ENCODE measurements at places on chromosomes 11 and 22. TPM values are rescaled to one million over a fixed set of nuclear protein-coding genes. Genes with fewer than 3 reads are reported as not detected.

ZNF214 gene
- not detected for total RNA-seq

- no peak overlapping the region for H3K27ac ChIP-seq
- no peaks in the 10 kb centered on the region for H3K4me1 ChIP-seq
- no peaks in the 10 kb centered on the region for H3K36me3 ChIP-seq
- H3K4me3 ChIP-seq = no peak overlapping the region
- H3K27me3 ChIP-seq = no peaks in the 10 kb centered on the region
Observed at GRCh38 chr11:91163619-91164451, 941.0 kb upstream of the CHORDC1 start.

RBMXL2 gene
- total RNA-seq = not detected

DNA sequence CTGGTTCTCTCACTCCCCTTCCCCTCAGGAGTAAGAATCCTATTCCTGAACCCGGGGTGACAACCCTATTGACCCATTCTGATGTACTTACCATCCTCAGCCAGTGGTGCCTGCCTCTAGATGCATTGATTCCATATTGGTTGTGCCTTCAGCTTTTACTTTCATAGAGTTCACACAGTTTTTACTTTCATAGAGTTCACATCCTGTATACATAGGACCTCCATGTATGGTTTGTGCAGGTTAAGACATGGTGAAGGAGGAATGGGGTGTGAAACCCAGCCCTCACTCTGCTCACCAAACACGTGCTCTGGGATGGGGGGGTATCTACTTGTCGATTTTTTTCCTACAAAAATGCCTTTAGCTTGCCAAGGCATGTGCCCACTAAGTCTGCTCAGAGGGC is 105.6 kb upstream of the TBCEL start:
- no peak for DNase-seq
- no peak overlapping the region for H3K27ac ChIP-seq
- H3K27me3 ChIP-seq = peaks cover 6% of the 10 kb centered on the region
- H3K36me3 ChIP-seq = no peaks in the 10 kb centered on the region

DNA sequence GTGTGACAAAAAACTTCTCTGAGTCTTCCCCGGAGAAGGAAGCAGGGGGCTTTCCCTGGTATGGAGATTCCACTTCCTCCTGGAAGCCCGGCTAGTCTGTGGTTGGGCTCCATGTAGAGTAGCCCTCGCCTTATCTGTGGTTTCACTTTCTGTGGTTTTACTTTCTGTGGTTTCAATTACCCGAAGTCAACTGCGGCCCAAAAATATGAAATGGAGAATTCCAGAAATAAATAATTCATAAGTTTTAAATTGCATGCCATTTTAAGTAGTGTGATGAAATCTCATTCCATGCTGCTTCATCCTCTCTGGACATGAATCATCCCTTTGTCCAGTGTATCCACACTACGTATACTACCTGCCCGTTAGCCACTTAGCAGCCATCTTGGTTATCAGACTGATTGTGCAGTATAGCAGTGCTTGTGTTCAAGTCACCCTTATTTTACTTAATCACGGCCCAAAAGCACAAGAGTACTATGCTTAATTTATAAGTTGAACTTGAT is 275.0 kb upstream of the SESN3 start:
- H3K27me3 ChIP-seq = peaks cover 19% of the 10 kb centered on the region
- H3K36me3 ChIP-seq = no peaks in the 10 kb centered on the region
- DNase-seq = no peak
- H3K4me1 ChIP-seq = peaks cover 5% of the 10 kb centered on the region

FAR1 gene
- total RNA-seq = 49.4 TPM

MMP8 gene
- not detected for total RNA-seq

DNA sequence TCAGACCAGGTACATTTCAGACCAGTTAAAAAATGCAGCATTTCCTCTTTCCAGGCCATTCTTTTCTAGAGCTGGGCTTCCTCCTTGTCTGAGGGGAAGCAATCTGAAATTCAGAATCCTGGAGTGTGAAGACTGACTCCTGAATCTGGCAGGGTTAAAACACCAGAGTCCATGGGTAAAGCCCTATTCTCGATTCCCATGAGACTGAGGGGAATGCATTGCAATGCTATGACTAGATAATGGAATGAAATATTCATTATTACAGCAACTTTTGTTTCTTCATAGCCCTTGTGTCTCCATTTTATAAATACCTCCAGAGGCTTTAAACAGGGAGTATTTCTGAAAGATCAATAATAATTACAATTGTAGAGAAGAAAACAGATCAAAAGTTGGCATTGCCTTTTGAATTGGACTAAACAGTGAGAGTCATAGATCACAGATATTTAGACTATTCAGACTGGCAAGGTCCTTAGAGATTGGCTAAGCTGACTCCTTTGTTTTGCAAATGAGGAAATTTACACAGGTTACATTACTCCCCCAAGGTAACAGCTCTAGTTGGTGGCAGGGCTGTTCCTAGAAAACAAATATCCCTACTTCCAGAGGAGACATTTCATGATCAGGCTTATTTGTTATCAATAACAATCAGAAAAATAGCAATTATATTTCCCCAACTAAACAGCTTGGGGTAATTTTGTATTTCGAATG is 632.6 kb upstream of the KIRREL3 start:
- no peak overlapping the region for H3K4me3 ChIP-seq
- H3K4me1 ChIP-seq = no peaks in the 10 kb centered on the region

RTN4RL2 gene
- 0.97 TPM for total RNA-seq

- no peaks in the 10 kb centered on the region for H3K36me3 ChIP-seq
- H3K4me3 ChIP-seq = no peak overlapping the region
- no peak overlapping the region for H3K27ac ChIP-seq
- peaks cover 28% of the 10 kb centered on the region for H3K4me1 ChIP-seq
- no peaks in the 10 kb centered on the region for H3K27me3 ChIP-seq
Observed at GRCh38 chr11:77400271-77400670, 73.6 kb downstream of the PAK1 start.

- H3K27me3 ChIP-seq = no peaks in the 10 kb centered on the region
- no peak for DNase-seq
- no peak overlapping the region for H3K27ac ChIP-seq
- H3K4me1 ChIP-seq = no peaks in the 10 kb centered on the region
- no peaks in the 10 kb centered on the region for H3K36me3 ChIP-seq
Observed at GRCh38 chr11:99973993-99974392, 713.1 kb upstream of the ARHGAP42 start.

MFNG gene
- 94.0 TPM for total RNA-seq

DNA sequence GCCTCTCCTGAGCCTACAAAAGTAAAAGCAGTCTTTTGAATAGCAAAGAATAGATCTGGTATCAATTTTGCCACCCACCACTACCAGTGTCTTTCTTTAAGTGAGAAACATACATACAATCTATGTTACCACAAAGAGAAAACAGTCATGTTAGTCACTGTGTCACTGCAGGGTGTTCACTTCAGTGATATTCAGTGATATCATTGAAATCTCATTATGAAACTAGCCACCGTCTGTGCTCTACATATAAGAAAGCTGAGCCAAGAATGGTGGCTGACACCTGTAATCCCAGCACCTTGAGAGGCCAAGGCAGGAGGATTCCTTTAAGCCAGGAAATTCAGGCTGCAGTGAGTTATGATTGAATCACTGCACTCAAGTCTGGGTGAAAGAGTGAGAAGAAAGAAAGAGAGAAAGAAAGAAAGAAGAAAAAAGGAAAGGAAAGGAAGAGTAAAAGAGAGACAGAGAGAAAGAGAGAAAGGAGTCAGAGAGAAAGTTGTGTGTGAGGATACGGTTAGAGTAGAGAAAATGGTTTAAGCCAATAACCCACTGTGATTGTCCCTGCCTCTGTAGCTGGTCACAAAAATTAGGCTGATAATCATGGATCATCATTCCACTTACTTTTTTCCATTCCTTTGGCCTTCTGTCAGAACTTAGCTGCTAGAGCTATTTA is 847.1 kb downstream of the FAM181B start:
- H3K4me3 ChIP-seq = peak overlapping the region; percentile 7
- H3K4me1 ChIP-seq = peaks cover 14% of the 10 kb centered on the region
- no peak for DNase-seq
- no peaks in the 10 kb centered on the region for H3K27me3 ChIP-seq
- peaks cover 6% of the 10 kb centered on the region for H3K36me3 ChIP-seq

GRCh38 chr11:78048561-78048960 is 15.1 kb upstream of the THRSP start:
- peaks cover 15% of the 10 kb centered on the region for H3K4me1 ChIP-seq
- H3K27me3 ChIP-seq = no peaks in the 10 kb centered on the region
- no peak overlapping the region for H3K4me3 ChIP-seq
- H3K27ac ChIP-seq = no peak overlapping the region
- no peaks in the 10 kb centered on the region for H3K36me3 ChIP-seq

- H3K27ac ChIP-seq = no peak overlapping the region
- H3K4me3 ChIP-seq = no peak overlapping the region
- no peaks in the 10 kb centered on the region for H3K4me1 ChIP-seq
- H3K36me3 ChIP-seq = no peaks in the 10 kb centered on the region
- DNase-seq = no peak
Observed at GRCh38 chr11:93389737-93390136, 59.2 kb downstream of the DEUP1 start.

ZBTB16 gene
- total RNA-seq = 4.0 TPM

DNA sequence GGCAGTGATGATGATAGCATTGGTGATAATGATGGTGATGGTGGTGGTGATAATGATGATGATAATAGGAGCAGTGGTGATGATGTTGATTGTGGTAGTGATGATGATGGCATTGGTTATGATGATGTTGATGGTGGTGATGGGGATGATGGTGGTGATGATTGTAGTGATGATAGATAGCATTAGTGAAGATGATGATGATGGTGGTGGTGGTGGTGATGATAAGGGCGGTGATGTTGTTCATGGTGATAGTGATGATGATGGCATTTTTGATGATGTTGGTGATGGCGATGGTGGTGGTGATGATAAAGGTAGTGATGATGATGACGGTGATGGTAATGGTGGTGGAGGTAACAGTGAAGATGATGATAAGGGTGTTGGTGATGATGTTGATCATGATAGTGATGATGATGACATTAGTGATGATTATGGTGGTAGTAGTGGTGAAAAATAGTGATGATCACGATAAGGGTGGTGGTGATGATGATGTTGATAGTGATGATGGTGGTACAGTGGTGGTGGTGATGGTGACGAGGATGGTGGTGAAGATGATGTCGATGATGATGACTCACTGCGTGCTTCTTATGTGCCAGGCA is 93.0 kb downstream of the MPPED1 start:
- no peak overlapping the region for H3K4me3 ChIP-seq
- H3K4me1 ChIP-seq = no peaks in the 10 kb centered on the region
- DNase-seq = no peak
- no peaks in the 10 kb centered on the region for H3K27me3 ChIP-seq
- no peaks in the 10 kb centered on the region for H3K36me3 ChIP-seq

GRCh38 chr11:4496557-4497248 is 14.3 kb downstream of the OR52K1 start:
- DNase-seq = no peak
- H3K4me1 ChIP-seq = peaks cover 16% of the 10 kb centered on the region
- H3K36me3 ChIP-seq = no peaks in the 10 kb centered on the region
- no peak overlapping the region for H3K4me3 ChIP-seq

DNA sequence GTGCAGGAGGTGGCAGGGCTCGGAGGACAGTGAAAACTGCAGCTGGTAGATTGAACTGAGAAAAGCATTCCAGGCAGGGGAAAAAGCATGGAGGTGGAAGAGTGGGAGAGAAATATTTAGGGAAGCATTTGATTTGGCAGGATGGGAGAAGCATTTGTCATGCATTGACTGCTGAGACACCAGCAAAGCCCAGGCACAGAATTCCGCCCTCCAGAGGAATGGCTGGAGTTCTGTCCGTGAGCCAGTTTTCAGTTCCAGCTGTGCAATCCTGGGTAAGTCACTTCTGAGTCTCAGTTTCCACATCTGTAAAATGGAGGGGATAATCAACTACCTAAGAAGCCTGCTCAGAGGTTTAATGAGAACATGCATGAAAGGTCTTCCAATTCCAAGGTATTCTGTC is 4.3 kb upstream of the TSKU start:
- DNase-seq = no peak
- H3K27me3 ChIP-seq = peaks cover 46% of the 10 kb centered on the region
- peaks cover 19% of the 10 kb centered on the region for H3K36me3 ChIP-seq
- H3K27ac ChIP-seq = no peak overlapping the region
- peaks cover 9% of the 10 kb centered on the region for H3K4me1 ChIP-seq
- H3K4me3 ChIP-seq = no peak overlapping the region

DNA sequence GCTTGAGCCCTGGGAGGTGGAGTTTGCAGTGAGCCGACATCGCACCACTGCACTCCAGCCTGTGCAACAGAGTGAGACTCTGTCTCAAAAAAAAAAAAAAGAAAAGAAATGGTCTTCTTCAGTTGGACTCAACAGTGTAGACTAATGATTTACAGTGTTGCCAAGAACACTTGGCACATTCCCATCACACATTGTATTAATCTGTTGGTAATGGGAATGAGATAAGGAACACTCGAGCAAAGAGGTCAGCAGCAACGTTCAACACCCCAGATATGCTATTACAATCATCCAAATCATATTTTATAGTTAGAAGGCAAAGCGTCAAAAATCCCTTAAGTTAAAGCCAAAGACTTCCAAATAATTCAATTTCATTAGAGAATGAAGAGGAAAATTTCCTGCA is 14.5 kb downstream of the CDON start:
- H3K27me3 ChIP-seq = no peaks in the 10 kb centered on the region
- H3K27ac ChIP-seq = no peak overlapping the region
- H3K36me3 ChIP-seq = peaks cover 1% of the 10 kb centered on the region
- DNase-seq = no peak
- no peak overlapping the region for H3K4me3 ChIP-seq

- H3K4me1 ChIP-seq = peaks cover 24% of the 10 kb centered on the region
- H3K27me3 ChIP-seq = no peaks in the 10 kb centered on the region
- DNase-seq = peak; percentile 20
Observed at GRCh38 chr11:77705195-77705875, 67.7 kb upstream of the CLNS1A start.

- no peaks in the 10 kb centered on the region for H3K4me1 ChIP-seq
- DNase-seq = no peak
- H3K27me3 ChIP-seq = peaks cover 26% of the 10 kb centered on the region
Observed at GRCh38 chr11:10331548-10332289, 26.8 kb downstream of the ADM start.

DNA sequence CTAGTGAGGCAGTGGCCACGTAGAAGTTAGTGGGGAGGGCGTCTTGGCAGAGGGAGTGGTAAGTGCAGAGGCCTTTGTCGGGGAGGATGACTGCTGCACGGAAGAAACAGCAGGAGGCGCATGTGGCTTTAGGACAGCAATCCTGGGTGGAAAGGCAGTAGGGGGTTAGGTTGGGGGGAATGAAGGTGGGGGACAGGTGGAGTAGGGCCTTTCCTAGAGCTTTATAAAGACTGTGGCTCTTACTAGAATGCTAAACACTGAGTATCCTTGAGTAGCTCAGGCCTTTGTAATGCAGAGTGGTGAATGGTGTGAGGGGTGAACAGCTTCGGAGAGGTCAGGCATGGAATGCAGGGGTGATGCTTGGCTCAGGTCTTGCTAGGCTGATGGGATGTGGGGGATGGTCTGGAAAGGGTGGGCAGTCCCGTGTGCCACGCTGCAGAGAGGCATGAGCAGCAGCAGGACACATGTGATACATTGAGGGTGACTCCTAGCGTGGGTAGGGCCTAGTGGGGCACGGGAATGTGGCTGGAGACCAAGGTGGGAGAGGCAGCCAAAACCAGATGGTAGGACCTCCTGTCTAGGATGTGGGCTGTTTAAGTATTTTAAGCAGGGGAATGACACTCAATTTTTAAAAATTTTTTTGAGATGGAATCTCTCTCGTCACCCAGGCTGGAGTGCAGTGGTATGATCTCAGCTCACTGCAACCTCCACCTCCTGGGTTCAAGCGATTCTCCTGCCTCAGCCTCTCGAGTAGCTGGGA is 19.2 kb downstream of the AP2A2 start:
- DNase-seq = no peak
- H3K4me1 ChIP-seq = peaks cover 31% of the 10 kb centered on the region
- H3K4me3 ChIP-seq = no peak overlapping the region
- H3K27me3 ChIP-seq = no peaks in the 10 kb centered on the region
- H3K27ac ChIP-seq = no peak overlapping the region
- peaks cover 19% of the 10 kb centered on the region for H3K36me3 ChIP-seq

Measured in activated T-cell treated with anti-CD3 and anti-CD28 coated beads, Interleukin-2, amount 50 U/mL, for 72 hours (primary cell).